Fibroblast of mammary gland (primary cell): ENCODE measurements at places on chromosomes 16 and 17.
A peak's percentile ranks its signal among the peaks of the same experiment; 100 is the strongest.

GRCh38 chr17:17670701-17671305, 10.5 kb upstream of the RAI1 start:
- no peak for DNase-seq

DNA sequence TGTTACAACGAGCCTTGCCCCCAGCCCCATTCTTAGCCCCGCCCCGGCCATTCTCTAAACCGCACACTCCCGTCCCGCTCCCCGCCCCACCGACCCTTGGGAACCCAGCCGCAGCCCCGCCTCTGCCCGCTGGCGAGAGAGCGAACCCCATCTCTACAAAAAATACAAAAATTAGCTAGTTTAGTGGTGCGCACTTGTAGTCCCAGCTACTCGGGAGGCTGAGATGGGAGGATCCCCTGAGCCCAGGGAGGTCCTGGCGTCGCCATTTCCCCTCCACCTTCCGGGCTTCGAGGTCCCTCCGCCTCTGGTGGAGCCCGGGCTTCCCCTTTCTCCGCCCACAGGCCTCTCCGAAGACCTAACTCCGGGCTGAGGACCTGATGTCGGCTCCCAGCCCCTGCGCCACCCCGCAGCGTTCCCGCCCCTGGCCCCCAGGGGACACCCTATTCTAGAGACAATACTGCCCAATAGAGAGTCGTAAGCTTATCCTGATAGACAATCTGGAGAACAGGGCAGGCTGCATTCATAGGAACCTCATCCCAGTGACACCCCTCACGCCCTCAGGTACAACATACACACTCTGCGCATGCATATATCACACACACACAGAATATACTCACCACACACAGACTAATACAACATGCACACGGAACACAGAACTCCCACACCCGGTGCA, 480 bp upstream of the PROCA1 start:
- no peak for DNase-seq

- peak; percentile 54 for DNase-seq
Observed at GRCh38 chr17:29393436-29393835, 3.3 kb downstream of the TAOK1 start.

DNA sequence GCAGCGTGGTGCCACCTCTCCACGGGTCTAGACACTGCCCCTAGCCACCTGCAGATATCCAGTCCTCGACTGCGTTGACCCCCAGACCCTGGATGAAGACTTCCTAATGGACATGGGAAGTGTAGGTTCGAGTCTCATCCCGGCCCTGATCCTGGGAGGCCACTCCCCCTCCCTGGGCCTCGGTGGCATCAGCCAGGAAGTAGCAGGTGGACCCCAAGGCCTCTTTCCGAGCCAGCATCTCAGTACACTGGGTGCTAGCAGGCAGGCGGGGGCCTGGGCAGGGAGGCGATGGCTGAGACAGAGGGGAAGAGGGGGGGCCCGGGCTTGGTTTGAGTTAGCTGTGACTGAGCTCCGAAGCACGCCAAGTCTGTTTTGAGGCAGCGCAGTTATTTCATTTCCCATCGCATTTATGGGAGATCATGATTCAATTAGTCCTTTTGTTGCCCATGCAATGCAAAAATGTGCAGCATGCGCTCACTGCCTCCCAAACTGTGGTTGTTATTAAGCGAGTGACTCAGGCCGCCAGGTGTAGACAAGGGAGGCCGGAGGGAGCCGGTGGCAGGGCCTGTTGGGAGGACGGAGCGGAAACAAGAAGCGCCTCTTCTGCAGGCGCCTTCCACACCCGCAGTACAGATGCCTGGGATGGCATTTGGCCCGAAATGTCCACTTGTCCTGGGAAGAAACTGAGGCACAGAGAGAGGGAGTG, 25.3 kb upstream of the ZNF469 start:
- DNase-seq = no peak

DNA sequence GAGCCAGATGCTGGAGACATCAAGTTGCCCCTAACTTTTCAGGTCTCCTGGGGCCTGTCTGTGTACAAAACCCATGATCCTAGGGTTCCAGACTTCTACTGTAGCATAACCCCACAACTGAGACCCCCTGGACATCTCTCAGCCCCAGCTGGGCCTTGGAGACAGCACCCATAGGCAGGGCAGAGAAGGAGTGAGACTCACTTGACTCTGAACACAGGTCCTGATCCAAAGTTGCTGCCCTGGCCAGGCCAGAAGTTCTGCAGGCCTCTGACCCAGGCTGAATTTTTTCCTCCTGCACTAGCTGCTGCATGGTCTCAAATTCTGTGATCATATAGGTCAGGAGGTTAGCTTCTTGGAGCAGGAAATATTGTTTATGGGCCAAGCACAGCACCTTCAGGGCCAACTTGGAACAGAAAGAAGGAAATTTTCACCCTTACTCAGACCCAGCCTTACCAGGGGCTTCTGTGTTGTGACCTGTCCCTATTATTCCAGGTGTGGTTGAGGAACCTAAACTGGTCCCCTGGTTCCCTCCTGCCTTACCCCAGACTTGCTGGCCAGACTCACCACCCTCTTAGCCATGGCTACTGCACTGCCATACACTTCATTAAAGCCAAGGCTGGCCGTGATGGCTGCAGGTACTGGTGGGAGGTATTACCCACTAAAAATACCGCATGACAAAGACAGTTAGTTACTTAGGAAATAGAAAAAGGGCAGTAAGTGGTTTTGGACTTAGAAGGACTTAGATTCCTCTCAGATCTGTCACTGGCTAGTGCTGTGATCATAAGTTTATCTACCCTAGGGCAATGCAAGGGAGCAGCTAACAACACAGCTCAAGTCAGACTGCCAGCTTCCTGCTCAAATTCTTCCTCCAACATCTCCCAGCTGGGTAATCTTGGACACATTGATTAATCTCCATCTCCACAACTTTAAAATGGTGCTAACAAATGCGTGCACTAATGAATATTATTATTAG, 2180.1 kb downstream of the TP53TG3F start:
- no peak for DNase-seq

DNA sequence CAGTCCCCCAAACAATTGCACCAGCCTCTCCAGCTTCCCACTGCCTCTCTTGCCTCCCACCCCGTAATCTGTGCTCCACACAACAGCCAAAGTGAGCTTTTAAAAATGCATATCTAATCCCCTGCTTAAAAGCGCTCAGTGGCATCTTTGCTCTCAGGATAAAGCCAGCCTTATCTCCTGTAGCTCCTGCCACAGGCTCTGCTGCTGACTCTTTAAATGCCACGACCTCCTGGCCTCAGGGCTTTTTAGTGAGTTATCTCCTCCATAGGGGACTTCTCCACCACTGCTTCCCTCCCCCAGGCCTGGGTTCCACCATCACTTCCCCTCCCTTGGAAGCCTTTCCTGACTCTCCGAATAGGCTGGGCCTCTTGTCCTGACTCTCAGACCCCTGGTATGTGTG, 98.6 kb downstream of the GNAO1 start:
- DNase-seq = no peak

- peak; percentile 100 for DNase-seq
Observed at GRCh38 chr17:40485851-40486521, 15.4 kb downstream of the TNS4 start.

DNA sequence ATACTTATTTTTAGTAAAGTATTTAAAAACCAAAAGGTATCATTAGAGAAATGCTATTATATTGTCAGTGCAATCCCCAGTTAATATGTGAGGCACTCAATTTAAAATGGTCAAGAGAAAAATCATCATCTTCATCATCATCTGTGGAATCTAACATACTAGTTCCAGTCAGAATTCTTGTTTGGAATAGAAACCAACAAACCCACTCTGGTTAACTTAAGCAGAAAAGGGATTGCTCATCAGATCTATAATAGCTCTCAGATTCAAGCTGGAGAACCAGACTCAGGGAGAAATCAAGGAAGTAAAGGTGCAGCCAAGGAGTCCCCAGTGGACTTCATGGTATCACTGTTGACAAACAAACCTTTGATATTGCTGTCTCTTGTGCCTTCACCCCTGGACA, 43.7 kb upstream of the KCNJ16 start:
- no peak for DNase-seq

GRCh38 chr16:30846649-30847402, 47.1 kb downstream of the BCL7C start:
- DNase-seq = no peak

DNA sequence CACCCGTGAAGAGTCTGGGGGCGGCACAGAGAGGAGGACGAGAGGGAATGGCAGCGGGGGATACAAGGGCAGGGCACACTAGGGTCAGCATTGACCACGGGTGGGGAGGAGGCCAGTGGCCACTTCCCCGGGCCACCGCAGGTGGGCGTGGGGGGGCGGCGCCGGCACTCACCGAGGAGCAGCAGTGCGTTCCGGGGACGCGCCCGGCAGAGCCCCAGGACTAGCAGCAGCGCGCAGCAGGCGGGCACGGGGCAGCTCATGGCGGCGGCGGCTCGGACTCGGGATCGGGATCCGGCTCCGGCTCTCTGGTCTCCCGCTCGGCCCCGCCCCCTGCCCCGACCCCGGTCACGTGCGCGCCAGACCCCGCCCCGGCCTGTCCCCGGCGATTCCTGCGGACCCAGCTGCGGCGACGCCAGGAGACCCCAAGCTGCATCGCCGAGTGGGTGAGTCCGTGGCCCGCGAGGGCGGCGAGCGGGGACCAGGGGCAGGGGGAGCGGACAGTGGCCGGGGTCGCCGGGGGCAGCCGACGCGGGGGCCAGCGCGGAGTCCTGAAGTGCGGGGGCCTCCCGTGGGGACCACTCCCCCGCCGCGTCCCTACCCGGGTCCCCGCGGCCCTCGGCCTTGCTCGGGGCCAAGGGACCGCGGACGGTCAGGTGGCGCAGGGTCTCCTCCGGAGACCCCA, at the start of the genes SGSH and SLC26A11:
Gene SGSH, minus strand, starts transcription at position 280 of the 682 bp plus-strand sequence. Its CDS starts 20 bp downstream, at position 260.
Gene SLC26A11, plus strand, starts transcription at position 374 of the 682 bp plus-strand sequence. CDS start 1,134 bp downstream, outside the sequence.
- DNase-seq = peak; percentile 30

DNA sequence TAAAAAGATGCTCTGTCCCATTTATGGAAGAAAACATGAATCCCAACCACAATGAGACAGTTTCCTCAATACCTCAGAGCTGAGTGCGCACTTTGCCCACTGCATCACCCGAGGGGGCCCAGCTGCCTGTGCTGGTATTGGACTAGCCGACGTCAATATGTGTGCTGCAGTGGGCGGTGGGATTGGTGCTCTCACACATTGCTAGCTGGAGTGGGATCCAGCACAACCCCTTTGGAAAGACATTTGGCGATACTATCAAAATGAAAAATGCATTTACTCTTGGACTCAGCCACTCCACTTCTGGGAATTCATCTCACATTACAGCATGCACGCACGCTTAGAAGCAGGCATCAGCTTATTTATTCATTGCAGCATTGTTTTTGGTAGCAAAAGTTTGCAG, 289.2 kb upstream of the FOXF1 start:
- DNase-seq = peak; percentile 53

GRCh38 chr17:48068491-48068961, 20.4 kb downstream of the NFE2L1 start:
- peak; percentile 60 for DNase-seq

DNA sequence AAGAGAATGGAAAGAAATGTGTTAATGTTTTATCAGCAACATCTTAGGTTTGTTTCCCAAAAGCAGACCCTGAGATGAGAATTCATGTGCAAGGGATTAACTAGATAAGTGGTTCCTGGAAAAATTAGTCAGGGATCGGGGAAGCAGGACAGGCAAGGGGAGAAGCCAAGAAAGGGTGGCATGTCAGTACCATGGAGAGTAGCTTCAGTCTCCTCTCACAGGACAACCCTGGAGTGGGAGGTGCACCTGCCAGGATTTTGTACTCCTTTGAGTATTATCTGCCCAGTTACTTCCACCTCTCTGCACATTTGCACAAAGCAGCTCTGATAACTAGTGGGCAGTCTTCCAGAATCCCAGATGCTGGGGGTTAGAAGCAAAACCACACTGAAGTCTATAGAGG, 117.0 kb downstream of the RGS9 start:
- peak; percentile 19 for DNase-seq

DNA sequence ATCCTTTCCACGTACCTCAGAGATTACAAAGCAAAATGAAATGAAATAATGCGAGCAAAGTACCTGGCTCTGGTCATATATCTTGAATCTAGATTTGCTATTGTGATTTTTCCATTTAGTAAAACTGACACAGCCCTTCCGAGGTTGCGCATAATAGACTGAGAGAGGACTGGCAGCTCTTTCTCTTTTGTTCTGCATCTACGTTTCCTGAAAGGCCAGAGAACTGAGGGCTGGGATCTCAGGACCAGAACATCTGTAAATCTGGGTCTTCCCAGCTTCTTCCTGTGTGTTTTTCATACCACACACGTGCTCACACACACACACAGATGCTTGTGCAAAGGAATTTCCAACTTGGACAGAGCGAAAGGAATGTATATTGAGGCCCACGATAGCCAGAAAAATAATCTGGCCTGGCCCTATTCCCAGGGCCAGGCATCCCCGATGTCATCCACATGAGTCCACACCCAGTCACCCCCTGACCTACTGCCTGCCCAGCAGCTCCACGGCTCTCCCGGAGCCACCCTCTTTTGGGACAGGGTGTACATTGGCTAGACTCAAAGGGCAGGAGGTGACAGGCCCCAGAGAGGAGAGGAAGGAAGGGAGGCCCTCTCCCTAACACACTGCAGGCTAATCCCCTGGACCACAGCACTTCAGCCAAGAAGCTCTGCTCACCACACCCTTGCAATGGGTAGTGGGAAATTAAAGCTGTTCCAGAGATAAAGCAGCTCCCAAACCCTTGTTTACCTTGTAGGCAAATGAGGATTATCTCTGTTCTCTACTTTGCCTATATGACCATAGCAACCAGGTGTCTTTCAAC, 41.8 kb downstream of the NOL11 start:
- peak; percentile 18 for DNase-seq

GRCh38 chr16:11896486-11897176, 19.1 kb downstream of the GSPT1 start:
- peak; percentile 83 for DNase-seq

GRCh38 chr16:6926762-6927161, 405.9 kb upstream of the RBFOX1 start:
- no peak for DNase-seq

DNA sequence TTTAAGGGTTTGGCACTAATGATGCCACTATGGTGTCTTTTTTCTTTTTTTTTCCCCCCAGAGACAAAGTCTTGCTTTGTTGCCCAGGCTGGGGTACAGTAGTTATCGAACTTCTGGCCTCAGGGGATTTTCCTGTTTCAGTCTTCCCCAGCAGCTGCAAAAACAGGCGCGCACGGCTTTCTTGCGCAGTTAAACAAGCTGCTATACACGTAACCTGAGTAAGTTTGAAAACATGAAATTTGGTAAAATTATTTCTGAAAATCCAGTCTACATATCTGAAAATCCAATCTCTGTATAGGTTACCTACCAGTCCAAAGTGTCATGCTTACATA, 11.8 kb downstream of the TEX14 start:
- DNase-seq = no peak

DNA sequence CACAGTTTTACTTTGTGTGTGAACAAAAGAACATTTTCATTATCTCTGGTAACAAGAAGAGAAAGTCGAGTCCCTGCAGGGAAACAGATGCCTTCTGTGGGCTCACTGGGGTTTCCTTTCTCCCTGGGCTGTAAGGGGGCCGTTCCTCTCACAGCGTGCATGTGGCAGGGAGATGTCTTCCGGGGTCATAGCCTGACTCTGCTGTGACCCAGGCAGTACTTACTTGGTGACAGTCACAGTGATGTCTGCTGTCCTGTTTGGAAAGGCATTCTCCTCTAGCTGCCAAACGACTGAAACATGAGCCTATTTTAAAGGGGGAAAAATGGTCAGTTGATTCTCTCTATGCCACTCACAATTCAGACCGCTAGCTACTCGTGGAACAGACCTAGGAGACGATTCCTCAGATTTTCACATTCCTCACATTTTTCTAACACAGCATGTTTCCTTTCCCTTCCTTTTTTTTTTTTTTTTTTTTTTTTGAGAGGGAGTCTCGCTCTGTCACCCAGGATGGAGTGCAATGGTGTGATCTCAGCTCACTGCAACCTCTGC, 7.3 kb downstream of the HASPIN start:
- DNase-seq = no peak

GRCh38 chr16:85998868-85999729, 100.1 kb downstream of the IRF8 start:
- DNase-seq = no peak
